ENCODE measurements at places on chromosomes 11 and 22.

- no peak for DNase-seq
Observed at GRCh38 chr11:16791191-16791961, 52.9 kb downstream of the C11orf58 start.

GRCh38 chr11:105609341-105609781 lies 512 bp upstream of the GRIA4 start:
- DNase-seq = peak; percentile 5

- DNase-seq = no peak
Observed at GRCh38 chr11:8603696-8604077, 9.7 kb upstream of the STK33 start.

- DNase-seq = no peak
Observed at GRCh38 chr11:7692426-7692825, 13.9 kb downstream of the OVCH2 start.

DNA sequence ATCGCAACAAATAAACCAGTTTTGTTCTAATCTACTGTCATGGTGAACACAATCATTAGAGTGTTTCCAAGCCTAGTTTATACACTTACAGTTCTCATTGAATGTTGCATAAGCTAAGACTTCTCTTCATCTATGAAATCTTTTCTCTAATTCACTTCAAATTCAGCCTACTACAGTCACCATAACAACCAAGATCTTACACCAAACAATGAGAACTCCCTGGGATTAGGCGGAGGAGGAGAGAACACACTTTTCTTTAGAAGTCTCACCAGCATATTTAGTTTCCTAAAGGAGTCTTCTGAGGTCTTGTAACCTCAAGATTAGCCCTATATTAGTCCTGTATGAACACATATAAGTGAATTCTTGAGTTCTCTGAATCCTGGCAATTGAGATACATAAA lies 1889.7 kb downstream of the LRRC4C start:
- DNase-seq = no peak

GRCh38 chr11:73862986-73863385 lies 13.7 kb downstream of the COA4 start:
- DNase-seq = no peak

GRCh38 chr11:17601676-17602075 lies 54.6 kb downstream of the OTOG start:
- no peak for DNase-seq

- DNase-seq = no peak
Observed at GRCh38 chr22:38110863-38111852, 674 bp upstream of the BAIAP2L2 start.

- no peak for DNase-seq
Observed at GRCh38 chr11:45852018-45852711, 4.9 kb downstream of the CRY2 start.

DNA sequence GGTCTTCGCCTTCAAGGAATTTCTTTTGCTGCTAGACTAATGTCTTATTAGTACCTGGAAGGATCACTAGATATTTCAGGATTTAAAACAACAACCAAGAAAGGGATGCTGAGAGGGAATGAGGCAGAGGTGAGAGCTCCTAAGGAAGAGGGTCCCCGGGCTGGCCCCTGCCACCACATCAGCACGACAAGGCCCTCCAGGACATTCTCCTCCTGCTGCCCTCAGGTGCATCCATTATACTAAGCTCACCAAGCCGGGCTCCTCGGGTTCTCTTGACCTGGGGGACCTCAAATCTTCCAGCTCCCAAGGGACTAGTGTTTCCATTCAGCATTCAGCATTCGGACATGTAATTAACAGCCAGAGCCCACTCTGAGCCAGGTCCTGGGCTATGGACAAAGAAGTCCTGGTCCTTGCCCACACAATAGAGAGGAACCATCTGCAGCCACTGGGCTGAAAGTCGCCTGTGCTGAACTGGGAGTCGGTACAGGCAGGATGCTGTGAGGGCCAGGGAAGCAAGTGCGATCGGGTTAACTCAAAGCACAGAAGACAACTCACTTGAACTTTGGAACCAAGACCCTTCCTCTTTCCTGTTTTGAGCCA lies 29.4 kb upstream of the OAF start:
- no peak for DNase-seq

DNA sequence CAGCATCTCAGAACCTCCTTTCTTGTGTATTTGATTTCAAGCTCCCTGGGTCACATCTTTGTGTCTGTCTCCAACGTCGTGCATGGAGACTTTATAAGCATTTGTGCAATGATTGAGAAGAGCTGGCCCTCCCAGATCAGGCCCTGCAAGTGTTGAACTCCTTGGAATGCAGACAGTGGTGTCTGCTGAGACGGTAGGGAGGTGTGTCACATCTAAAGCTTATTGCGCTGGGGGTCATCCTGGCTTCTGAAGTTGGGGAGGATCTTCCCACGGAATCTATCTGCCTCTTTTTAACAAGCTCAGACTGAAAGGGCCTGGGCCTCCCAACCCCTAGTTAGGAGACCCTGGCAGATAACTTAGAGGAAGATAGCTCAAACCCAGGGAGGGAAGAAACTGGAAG lies 6.7 kb downstream of the APLNR start:
- DNase-seq = no peak

- peak; percentile 12 for DNase-seq
Observed at GRCh38 chr11:130634961-130635473, 186.6 kb downstream of the ADAMTS15 start.

GRCh38 chr11:3218483-3219280 lies at the start of gene MRGPRG:
TSS of gene MRGPRG (minus strand) at chr11:3218813. CDS start at chr11:3218813, 0 bp downstream.
- DNase-seq = no peak

DNA sequence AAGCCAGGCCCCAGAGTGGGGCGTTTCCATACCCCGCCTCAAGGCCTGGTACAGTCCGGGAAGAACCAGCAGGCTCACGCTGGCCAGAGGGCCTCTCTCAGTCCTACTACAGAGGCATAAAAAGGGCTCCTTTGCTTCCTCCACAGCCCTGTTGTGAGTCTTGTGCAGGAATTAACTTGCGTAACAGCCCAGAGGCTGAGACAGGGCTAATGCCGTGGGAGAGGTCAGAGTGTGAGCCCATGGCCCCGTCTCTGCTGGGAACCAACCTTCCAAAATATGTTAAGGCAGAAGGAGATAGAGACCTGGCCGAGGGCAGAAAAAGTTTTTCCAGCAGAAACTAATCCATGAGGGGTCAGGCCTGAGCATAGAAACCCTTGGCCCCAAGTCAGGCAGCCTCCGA lies 19.9 kb upstream of the TMEM184B start:
- DNase-seq = no peak

GRCh38 chr11:2444821-2445745 lies at the start of gene KCNQ1:
TSS of gene KCNQ1 (plus strand) at chr11:2445008. CDS start at chr11:2445099, 91 bp downstream.
- DNase-seq = no peak

GRCh38 chr11:42647993-42648392 lies 663.8 kb upstream of the API5 start:
- DNase-seq = no peak

GRCh38 chr22:50435291-50436014 lies 39.4 kb downstream of the SBF1 start:
- no peak for DNase-seq

GRCh38 chr22:40487663-40488249 lies 117.4 kb downstream of the SGSM3 start:
- no peak for DNase-seq

DNA sequence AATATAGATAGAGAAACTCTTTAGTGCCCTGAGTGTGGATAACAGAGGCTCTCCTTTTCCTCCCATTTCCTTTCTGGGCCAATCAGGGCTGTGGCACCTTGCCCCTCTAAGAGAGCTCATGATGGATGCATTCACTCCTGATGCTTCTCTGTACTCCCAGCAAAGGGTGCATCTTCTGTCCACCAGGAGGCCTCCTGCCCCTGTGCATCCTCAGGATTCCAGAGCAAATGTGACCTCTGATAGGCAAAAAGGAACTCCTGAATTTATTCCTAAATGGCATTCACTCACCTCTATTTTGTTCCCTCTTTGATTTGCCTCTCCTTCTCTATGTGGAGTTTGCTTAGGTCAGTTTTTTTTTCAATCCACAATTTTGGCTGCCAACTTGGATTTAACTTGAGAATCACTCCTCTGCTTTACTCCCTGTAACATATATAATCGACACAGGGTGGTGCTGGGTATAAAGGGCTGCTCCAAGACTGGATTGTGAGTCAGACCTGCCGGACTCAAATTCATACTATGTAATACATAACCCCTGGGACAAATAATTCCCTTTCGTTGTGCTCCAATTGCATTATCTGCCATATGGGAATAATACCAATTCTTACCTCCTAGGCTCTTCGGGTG lies 1.1 kb upstream of the MRGPRX4 start:
- no peak for DNase-seq

GRCh38 chr22:24400726-24401596 lies 26.4 kb upstream of the ADORA2A start:
- DNase-seq = no peak

DNA sequence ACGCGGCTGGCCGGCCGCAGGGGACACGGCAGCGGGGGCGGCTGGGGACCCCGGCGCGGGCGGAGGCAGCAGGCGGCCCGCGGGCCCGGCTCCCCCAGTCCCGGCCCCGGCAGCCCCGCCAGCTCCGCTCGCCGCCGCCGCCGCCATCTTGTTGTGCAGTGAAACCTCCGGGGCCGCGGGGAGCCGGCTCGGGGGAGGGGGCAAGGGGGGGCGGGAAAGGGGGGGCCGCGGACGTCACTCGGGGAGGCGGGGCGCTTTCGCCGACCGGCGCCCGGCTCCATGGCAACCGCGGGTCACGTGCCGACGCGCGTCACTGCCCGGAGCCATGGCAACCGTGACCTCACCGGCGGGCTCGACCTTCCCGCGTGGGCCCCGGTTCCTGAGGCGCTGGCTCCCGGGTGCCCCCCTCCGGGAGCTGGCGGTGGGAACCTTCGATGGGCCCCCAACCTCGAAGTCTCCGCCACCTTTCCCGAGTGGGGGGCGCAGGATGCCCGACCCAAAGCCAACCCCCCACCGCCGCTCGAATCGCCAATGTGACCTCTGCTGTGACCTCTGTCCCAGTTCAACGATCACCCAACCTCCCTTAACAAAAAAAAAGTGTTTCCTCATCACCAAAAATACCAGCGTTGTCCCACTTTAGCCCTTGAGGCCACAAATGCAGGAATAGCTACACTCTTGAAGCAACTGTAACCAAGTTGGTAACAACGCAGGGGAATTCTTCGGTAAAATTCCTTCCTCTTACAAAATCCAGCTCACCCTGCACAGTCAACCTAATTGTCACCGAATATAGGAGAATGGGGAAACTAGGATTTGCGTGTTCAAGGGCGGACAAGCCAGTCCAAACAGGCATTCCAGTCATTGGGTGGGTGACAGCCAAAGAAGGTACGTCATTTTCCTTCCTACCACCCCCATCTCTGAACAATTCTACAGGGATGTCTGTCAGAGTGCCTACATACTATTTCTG lies at the start of gene SIK3:
TSS of gene SIK3 (minus strand) at position 160 of the 964 bp plus-strand sequence. CDS start at position 147, 13 bp downstream.
- DNase-seq = peak; percentile 34

GRCh38 chr11:28476864-28477263 lies 368.7 kb downstream of the METTL15 start:
- DNase-seq = no peak

GRCh38 chr11:14275076-14275475 lies 83.9 kb downstream of the RRAS2 start:
- no peak for DNase-seq

DNA sequence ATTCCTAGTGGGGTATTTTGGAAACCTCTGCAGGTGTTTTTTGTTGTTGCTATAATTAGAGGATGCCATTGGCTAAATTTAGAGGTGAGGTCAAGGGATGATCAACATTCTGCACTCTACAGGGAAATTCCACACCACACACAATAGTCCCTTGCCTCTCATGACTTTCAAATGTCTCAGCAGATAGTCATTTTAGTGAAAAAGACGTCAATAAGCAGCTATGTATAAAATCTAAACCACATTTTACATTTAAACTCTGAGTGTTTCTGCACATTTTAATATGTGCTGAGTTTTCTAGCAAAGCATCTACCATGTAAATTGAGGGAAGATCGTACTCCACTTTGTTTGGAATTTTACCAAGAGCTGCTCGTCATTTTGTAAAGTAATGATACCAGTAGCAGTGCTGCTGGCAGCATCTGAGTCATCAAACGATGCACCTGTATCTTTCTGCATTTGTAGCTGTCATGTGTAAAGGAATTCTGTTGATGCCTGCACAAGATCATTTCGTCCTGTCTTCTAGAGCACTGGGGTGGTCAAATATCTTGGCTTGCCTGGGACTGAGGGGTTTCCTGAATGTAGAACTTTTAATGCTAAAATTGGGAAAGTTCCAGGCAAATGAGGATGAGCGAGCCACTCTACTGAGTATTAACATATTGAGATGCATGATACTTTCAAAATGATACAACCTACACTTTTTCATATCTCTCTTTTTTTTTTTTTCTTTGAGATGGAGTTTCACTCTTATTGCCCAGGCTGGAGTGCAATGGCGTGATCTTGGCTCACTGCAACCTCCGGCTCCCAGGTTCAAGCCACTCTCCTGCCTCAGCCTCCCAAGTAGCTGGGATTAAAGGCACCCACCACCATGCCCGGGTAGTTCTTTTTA lies 414.5 kb upstream of the SYN3 start:
- no peak for DNase-seq

DNA sequence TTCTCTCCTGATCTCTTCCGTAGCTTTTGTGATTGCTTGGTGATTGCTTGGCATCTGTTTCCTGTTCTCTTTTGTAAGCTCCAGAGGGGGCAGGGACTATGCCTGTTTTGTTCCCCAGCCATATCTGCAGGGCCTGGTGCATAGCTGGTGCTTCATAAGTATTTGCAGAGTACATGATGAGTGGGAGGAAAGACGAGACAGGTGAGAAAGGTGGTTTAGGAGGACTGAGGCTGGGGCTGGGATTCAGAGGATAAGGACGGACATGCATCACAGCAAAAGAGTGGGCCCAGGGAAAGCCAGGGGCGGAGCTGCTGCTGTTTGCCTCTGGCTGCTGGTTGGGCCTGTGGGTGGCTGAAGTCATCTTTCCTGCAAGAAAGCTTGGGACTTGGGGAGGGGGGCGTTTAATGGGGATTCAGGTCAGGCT lies 62.4 kb downstream of the DSCAML1 start:
- DNase-seq = peak; percentile 45

DNA sequence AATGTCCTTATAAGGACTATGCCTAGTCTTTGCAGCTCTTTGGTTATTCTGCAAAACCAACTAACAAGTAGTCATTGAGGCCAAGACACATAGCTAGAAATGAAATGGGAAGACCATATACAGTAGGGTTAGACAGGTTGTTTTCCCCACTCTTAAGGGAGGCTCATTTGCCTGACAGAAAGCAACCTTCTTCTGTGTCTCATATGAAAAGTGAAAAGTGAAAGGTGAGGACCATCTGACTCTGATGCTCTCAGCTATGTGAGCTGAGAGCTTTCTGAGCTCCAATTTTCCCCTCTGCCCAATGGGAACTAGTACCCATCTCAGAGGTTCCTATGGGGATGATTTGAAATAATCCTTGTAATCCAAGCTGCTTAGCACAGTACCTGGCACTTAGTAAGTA lies 142.0 kb upstream of the BDNF start:
- no peak for DNase-seq

All from NCI-H1417 treated with DMSO at 0.1 percent for 48 hours (cell line).